Amniotic stem cell (primary cell): ENCODE measurements at places on chromosomes 3 and 15.

- no peak for DNase-seq
Measured at GRCh38 chr3:46261926-46262594, 19.8 kb downstream of the CCR3 start.

DNA sequence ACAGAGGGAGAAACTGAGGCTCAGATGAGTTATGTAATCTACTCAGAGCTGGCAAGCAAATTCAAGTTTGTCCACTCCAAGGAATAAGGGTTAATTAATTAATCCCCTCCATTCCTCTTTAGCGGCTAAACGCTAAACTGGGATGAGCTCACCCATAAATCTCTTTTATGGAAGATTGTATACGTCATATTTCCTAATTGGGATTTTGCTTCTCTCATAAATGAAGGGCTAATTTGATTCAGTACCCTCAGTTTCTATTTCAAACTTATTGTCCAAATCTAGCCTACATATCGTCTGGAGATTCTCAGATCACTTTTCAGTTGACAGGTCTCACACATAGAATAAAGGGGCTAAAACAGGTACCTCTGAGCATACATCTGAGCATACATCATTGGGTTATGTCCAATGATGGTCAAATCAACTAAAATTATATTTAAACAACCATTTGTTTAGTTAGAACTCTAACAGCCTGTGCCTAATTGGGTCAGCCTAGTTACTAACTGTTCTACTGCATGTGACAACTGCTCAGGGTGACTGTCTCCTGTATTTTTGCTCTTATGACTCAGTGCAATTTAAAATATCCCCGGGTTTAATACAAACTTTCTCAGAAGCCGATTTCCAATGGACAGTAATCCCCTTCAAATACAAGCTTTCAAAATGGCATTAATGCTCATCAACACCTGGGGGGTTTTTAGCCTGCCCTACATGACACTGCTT is 57.6 kb upstream of the PLXND1 start:
- DNase-seq: no peak

DNA sequence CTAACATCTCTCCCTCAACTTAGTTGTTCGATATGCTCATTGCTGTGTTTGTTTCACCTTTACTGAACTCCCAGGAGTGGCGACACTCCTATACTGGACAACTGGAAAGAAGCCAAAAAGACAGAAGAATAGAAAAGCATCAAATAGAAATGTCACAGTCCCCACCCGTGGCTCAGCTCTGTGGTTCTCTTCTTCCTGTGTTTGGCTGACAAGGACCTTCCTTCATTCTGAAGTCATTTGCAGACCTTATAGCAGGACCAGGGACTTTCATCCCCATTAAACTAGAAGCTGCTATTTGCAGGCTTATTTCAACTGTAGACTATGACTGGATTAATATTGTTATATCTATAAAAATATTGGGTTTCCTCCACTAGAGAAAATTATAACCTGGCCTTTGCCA is 125.9 kb downstream of the NECTIN3 start:
- DNase-seq: no peak

DNA sequence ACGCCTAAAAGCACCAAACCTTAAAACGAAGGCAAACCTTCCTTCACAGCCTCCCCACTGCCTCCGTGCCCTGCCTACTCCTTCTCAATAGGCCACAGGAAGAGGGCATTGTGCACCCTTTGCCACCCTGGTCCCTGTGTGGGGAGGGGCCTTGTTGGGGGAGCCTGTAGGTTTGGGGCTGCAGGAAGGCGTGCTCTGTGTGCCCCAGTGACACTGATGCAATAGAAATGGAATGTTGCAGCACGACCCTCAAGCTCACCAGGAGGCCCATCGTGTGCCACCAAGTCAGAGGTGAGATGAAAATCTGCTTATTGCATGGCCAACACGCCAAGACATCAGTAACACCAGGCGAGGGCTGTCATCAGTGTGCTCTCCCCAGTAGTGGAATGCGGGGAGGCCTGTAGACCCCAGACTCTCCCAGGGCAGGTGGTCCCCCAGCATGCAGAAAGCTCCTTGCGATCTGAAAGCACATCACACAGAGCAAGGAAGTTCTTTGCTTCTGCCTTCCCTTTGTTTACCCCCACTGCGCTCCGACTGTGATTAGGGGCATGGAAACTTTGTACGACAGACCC is 86.2 kb downstream of the ASB7 start:
- DNase-seq: no peak

DNA sequence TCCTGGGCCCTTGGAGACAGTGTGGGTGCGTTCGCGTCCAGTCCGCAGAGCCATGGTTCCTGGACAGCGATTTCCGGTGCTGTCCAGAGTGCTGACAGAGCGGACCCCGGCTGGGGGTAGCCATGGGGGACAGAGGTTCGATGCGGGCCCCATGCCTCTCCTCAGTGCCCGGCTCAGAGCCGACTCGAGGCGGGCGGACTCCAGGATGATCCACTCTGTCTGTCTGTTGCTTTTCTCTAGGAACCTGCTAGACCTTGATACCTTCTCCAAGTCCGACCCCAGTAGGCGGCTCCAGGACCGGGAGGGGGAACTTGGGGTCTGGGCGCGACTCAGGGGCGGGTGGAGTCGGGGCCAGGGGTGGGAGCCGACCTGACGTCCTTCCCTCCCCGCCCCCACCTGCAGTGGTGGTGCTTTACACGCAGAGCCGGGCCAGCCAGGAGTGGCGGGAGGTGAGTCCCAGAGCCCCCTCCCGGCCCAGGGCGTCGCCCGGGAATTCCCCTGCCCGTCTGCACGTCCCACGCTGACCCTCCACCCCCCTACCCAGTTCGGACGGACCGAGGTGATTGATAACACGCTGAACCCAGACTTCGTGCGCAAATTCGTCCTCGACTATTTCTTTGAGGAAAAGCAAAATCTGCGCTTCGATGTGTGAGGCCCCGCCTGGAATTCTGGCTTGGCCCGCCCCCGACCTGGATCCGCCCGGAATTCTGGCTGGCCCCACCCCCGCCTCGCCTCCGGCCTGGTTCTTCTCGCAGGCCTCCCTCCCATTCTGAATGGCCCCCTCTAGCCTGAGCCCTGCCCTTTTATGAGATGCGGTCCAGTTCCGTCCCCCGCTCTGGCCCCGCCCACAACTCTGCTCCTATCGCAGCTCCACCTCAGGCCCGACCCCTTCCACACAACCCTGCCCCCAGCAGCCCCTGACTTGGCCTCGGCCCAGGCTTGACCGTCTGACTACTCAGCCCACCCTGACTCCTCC is 1.0 kb downstream of the CPNE9 start:
- no peak for DNase-seq

- no peak for DNase-seq
Measured at GRCh38 chr3:107855710-107856109, 235.1 kb downstream of the CD47 start.

DNA sequence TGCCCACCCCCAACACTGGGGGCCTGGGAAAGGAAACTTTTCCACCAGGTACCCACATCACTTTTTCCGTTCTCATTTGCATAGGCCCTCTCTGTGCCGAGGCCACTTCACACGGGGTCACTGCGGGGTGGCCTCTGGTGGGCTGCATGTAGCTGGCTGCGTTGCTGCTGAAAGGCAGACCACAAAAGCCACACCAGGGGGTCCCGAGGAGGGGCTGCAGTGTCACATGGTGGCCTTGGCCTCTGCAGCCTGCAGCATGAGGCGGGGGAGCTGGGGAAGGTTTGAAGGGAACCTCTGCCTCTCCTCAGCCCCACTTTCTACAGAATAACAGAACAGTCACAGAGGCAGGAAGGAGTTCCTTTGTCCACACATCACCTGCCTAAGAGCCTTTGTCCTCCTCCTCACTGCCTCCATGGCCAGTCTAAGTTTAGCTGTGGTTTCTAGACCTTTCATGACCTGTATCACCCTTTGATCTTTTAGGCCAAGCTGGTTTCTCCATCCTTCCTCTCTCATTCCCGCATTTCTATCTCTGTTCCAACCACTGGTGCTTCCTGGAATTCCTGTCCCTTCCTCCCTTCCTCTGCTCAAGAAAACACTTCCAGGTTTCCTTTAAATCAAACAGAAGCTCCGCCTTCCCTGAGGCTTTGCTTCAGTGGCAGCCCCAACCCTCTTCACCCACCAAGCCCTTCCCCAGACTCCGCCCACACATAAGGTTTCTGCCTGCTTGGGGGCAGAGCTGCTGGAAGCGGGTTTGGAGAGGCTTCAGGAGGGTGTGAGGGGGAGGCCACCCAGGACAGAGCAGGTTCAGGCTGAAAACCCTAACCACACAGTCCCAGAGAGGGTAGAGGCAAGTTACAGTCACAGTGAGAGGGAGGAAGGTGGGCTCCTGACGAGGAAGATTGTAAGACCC is 150.7 kb upstream of the TLE3 start:
- no peak for DNase-seq

GRCh38 chr15:69116391-69116790 is 44.0 kb upstream of the GLCE start:
- DNase-seq: no peak

GRCh38 chr3:58563386-58564035 is 13.7 kb downstream of the FAM107A start:
- DNase-seq: no peak

GRCh38 chr3:31743331-31744089 is 210.8 kb downstream of the STT3B start:
- DNase-seq: no peak

GRCh38 chr15:23912191-23912590 is 225.1 kb upstream of the NDN start:
- DNase-seq: no peak

- no peak for DNase-seq
Measured at GRCh38 chr3:114741066-114741465, 406.0 kb downstream of the ZBTB20 start.

DNA sequence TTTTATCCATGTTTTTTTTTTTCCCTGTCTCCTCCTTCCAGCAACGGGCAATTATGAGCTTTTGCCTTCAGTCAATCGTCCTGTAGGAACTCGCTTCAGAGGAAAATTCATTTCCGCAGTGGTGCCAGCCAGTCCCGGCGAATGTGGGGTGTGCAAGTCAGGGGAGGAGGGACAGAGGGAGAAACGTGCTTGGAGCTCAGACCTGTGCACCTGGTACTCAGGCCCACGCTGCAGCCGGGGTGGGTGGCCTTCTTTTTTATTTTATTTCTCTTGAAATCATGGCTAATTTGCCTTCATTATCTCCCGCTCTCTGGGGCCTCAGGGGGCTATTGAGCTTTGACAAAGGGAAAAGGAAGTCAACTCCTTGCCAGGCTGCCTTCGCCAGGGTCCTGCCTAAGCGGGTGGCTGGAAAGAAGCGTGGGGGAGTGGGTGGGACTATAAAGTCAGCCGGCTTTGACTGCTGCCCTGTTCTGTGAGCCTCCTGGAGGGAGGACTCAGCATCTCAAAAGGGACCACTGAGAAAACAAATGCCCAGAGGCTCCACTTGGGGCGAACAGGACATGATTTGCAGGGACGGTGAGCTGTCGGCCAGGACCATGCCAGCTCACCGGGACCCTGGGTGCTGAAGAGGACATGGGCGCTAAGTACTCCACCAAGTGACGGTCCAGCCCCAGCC is 5.5 kb downstream of the GRIP2 start:
- no peak for DNase-seq

- DNase-seq: no peak
Measured at GRCh38 chr3:67377299-67377698, 277.1 kb downstream of the SUCLG2 start.

GRCh38 chr3:126464494-126464893 is 11.2 kb downstream of the ZXDC start:
- no peak for DNase-seq

DNA sequence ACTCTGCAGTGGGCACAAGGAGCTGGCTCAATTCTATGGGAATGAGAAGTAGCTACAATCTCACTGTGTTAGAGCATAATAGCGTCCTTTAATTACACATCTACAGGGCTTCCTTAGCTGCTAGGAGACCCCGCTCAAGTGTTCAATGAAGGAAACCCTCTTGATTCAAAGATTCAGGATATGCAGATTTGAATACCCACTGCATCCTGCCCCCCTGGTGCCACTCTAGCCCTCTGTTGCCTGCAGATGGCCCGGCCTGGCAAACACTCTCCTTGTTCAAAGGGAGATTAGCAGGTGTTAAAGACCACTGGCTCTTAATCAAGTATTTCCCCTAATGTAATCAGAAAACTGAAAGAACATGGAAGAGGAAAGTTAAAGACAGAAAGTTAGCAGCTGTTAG is 356.6 kb downstream of the VGLL3 start:
- no peak for DNase-seq

DNA sequence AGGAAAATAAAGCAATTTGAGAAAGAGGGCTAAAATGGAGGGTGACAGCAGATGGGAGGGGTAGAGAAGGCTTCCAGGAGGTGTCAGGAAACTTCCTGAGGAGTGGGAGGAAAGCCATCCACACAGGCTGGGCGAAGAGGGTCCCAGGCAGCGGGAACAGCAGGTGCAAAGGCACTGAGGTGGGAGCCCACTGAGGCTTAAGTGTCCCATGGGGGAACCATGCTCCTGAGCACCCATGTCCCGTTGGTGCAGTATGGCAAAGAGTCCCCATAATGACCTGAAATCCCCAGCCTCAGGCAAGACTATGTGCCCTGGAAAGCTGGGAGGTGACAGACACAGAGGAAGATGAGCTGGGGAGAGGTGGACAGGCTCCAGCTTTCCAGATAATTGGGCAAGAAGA is 30.0 kb downstream of the CFAP100 start:
- DNase-seq: no peak

GRCh38 chr3:23859012-23859743 is 53.4 kb downstream of the UBE2E1 start:
- DNase-seq: no peak

GRCh38 chr15:90336705-90337141 is 15.4 kb upstream of the ZNF774 start:
- peak; percentile 75 for DNase-seq

DNA sequence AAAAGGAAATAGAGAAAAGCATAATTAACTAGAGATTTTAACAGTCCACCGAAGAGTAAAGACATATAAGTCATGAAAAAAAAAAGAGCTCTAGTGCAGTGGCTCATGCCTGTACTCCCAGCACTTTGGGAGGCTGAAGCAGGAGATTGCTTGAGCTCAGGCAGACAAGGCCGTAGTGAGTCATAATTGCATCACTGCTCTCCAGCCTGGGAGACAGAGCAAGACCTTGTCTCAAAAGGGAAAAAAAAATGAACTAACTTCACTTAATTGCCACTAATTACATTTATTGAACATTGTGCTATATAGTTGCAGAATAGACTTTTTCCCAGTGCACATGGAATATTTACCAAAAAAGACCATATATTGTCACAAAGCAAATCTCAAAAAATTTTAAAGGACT is 221.8 kb downstream of the CBLB start:
- peak; percentile 56 for DNase-seq
